ENCODE measurements at places on chromosomes 7 and 10.
A peak's percentile ranks its signal among the peaks of the same experiment; 100 is the strongest.

- DNase-seq: no peak
These were observed 43.5 kb downstream of the PRTFDC1 start for GRCh38 chr10:24908793-24909423.

DNA sequence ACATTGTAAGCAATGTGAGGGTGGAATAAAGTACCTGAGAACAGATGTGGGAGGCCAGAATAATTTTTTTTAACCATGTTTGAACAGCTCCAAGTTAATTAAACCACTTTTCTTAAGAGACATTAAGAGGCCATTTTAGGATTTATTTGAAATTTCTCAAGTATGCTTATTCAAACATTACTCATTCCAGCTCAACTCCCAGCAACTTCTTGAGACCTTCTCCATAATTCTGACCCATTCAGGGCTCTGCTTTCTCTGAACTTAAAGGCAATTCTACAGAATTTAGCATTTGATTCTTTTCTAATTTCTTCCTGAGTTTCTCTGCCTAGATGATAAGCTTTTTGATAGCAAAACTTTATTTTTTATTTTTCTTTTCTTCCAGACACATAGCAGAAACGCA lies 314.5 kb downstream of the CAMK1D start:
- DNase-seq: no peak

- DNase-seq: no peak
These were observed 123.3 kb downstream of the AOAH start for GRCh38 chr7:36600869-36601530.

GRCh38 chr7:23431702-23432199 lies 38.5 kb downstream of the IGF2BP3 start:
- DNase-seq: no peak

DNA sequence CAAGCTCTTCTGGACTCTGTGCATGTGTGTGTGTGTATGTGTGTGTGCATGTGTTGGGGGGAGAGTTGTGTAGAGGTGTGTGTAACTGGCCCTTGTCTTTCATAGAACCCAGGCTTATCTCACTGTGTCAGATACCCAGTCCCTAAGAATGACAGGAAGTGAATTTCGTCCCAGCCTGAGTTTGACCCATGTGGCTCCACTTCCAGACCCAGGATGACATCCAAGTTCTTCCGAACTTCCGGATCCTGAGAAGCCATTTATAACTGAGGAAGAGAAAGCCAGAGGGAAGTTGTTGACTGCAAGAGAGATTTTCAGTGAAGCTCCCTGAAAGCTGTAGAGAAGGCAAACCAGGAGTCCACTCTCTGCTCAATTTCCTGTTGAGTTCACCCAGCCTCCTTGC lies 53.2 kb downstream of the ADRB1 start:
- DNase-seq: no peak

DNA sequence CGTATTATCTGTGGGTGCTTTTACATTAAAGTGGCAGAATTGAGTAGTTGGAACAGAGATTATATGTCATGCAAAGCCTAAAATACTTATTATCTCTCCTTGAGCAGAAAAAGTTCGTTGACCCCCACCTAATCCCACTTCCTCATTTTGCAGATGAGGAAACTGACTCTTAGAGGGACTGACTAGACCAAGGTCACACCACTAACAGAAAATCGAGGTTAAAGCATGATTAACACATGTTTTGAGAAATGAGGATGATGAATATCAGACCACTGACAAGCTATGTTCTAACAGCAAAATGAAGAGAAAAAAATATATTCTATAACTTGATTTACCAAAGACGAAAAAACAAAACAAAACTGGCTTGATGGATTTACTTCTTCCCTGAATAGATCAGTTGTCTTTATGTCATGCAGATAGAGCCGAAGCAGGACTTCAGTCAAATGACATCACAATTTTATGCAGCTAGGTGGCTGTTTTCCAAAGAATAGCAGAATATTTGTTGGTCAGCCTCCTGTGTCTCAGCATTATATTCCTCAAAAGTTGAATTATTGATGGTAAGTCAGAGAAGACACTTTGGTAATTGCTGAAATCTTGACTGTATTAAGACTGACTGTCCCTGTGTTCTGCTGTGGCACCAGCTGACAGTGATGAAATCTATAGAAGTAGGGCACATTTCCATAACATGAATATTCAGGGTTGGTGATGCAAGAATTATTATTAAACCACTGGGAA lies 24.2 kb upstream of the SMIM30 start:
- no peak for DNase-seq

DNA sequence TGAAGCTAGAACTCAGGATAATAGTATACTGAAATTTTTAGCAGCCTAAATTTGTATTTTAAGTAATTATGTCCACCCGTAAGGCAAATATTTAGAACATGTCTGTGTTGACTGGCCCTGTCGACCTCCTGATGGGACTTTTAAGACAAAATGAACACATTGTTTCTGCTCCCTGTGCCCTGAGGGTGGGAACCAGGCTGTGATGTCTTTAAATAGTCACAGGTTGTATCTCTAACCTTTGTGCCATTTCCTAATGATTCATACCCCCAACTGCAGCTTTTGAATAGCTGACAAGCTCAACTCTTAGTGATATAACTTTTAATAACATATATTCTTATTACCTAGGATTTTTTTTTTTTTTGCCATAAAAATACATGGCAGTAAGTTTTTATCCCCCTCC lies 494.9 kb upstream of the AKR1E2 start:
- DNase-seq: no peak

DNA sequence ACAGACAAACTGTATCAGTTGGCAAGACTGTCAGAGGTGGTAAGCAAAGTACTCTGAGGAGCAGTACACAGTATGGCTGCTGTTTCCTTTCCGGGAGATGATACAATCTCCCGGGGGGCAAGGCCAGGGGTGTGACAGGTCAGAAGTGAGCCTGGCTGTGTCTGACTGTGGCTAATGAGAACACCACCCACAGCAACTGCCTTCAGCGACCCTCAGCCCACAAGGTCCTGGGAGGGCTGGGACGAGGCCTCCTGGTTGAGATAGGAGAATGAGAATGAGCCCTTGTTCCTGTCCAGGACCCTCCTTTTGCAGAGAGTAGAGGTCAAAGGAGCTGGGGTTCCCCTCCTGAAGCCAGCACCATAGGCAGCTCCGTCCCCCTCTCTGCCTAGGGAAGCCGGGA lies 421.7 kb downstream of the TCERG1L start:
- no peak for DNase-seq

DNA sequence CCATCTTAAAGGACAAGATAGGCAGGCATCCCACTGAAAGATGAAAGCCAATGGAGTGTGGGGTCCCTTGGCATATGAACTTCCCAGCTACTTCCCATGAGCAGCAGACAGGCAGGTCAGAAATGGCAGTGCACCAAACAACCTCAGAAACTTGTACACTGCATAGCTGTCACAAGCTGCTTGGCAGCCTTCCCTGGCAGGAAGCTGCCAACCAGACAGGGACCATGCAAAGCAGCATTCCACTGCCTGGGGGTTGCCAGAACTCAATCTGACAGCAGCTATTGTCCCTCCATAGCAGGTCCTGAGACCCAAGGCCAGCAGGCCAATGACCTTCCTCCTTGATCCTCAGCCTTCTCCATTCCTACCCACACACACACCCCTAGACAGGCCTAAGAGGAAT lies 139.5 kb downstream of the PLCE1 start:
- DNase-seq: no peak

DNA sequence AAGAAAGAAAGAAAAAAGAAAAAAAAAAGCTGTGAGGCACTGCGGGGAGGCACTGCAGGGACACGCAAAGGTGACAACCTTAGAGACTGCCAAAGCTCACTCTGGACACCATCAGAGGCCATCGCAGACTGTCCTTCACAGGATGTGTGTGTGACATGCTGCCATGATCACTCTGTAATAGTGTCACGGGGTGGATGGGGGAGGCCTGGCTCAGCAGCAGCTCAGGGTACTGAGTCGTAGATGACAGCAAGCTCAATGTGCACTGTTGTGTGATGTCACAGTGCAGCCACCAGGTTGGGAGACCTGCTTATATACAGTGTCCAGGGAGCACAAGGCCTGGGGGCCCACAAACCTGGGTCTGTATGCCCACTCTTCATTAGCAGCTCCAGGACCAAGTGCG lies 83.3 kb downstream of the SLIT1 start:
- DNase-seq: no peak

GRCh38 chr10:25261110-25261509 lies 86.3 kb downstream of the GPR158 start:
- DNase-seq: no peak

GRCh38 chr7:157013602-157014549 lies 3.4 kb upstream of the MNX1 start:
- no peak for DNase-seq

DNA sequence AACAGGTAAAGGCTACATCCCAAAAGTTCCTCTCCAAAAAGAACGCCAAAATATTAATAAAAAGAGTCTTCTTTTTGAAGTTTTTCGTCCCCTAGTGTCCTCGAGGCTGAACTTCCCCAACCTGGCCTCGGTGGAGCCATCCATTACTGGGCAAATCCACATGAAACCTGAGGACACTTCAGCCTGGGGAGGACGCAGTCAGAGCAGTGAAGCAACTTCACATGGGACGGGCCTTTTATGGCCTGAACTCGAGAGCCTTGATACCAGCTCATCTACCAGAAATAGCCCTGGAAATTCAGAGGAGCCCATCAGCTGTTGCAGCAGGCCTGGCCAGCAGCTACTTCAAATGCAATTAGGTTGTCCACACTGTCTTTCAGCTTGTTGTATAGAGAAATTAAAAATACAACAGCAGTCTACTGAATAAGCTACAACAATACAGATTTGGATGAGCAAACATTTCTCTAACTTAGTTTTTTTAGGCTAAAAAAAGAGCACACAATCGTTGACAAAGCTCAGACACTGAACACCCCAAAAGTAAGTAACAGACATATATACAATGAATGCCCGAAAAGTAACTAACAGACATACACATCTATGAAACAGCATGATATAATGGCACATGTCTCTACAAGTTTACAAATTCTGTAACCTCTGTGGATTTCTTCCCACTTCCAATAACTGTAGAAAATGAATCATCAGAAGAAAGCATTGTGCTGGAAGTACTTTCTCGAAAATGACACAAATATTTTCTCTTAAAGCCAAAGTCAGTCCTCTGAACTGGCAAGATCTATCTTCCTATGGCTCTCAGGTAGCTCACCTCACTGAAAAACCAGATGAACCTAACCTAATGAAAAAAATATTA lies at the start of gene SVIL:
TSS of gene SVIL (minus strand) at position 208 of the 862 bp plus-strand sequence. CDS start 79,913 bp downstream, outside the sequence.
- no peak for DNase-seq

- DNase-seq: no peak
These were observed 67.0 kb downstream of the ZRANB1 start for GRCh38 chr10:125008689-125009638.

GRCh38 chr7:155758348-155758747 lies 53.9 kb downstream of the SHH start:
- no peak for DNase-seq

DNA sequence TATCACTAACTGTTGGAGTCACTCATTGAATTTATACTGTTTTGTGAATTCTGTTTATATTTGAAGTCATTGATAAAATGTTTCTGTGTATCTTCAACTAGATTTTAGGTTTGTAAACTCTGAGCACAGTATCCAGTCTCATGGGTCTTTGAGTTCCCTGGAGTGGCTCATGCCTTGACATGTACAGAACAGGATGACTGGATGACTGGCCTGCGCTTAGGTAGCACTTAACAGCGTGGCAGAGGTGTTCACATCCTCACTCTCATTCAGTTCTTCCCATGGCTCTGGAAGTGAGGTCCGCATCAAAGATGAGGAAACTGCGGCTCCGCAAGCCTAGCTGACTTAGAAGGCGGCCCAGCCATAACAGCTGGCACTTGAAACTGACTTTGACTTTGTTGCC lies 576.9 kb downstream of the SUGCT start:
- DNase-seq: no peak

- DNase-seq: peak; percentile 17
These were observed 2.9 kb upstream of the IGF2BP3 start for GRCh38 chr7:23472956-23473843.

- DNase-seq: no peak
These were observed 19.1 kb upstream of the TNKS2 start for GRCh38 chr10:91779011-91779605.

- DNase-seq: no peak
These were observed 405.1 kb downstream of the PLXNA4 start for GRCh38 chr7:132171130-132171576.

- no peak for DNase-seq
These were observed 26.5 kb downstream of the GRB10 start for GRCh38 chr7:50756180-50756579.

- no peak for DNase-seq
These were observed 12.2 kb downstream of the PLXDC2 start for GRCh38 chr10:19828278-19829049.

DNA sequence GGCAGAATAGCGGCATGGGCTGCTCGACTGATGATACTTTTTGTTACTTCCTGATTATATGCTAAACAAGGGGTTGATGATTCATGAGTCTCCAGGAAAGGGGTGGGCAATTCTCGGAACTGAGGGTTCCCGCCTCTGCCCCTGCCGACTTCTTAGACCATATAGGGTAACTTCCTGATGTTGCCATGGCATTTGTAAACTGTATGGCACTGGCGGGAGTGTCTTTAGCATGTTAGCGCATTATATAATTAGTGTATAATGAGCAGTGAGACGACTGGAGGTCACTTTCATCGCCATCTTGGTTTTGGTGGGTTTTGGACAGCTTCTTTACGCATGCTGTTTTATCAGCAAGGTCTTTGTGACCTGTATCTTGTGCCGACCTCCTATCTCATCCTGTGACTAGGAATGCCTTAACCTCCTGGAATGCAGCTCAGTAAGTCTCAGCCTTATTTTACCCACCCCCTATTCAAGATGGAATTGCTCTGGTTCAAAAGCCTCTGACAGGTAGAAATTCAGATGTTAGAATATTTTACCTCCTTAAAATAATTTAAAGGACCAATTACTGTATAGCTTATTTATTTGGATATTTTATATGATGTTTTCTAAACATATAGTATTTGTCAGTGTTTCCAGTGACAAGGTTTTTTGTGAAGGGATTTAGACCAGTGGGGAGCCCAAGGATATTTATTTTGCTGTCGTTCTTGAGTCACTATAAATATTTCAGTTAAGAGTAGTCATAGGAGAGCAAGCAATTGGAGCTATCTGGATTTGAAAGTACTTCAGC lies 90.1 kb upstream of the PIK3CG start:
- no peak for DNase-seq

DNA sequence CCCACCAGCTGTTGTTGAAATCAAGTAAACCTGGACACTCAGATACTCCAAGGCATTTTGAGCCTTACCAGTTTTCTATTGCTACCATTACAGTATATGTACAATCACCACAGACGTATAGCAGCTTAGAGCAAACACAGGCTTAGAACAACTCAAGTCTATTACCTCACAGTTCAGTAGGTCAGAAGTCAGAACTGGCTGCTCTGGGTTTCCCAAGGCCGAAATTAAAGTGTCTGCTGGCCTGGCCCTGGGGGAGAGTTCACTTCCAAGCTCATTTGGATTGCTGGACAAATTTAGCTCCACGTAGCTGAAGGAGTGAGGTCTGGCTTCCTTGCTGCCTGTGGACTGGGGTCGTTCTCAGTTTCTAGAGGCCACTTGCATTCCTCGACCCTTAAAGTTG lies 260.1 kb upstream of the LRRN3 start:
- no peak for DNase-seq

GRCh38 chr7:97013134-97013844 lies 7.9 kb downstream of the DLX6 start:
- DNase-seq: peak; percentile 21

Data from neuronal stem cell (in vitro differentiated cells).